ENCODE measurements at places on chromosomes 6 and 20.

- no peak for DNase-seq
Observed at GRCh38 chr6:149176971-149177667, 140.4 kb upstream of the TAB2 start.

DNA sequence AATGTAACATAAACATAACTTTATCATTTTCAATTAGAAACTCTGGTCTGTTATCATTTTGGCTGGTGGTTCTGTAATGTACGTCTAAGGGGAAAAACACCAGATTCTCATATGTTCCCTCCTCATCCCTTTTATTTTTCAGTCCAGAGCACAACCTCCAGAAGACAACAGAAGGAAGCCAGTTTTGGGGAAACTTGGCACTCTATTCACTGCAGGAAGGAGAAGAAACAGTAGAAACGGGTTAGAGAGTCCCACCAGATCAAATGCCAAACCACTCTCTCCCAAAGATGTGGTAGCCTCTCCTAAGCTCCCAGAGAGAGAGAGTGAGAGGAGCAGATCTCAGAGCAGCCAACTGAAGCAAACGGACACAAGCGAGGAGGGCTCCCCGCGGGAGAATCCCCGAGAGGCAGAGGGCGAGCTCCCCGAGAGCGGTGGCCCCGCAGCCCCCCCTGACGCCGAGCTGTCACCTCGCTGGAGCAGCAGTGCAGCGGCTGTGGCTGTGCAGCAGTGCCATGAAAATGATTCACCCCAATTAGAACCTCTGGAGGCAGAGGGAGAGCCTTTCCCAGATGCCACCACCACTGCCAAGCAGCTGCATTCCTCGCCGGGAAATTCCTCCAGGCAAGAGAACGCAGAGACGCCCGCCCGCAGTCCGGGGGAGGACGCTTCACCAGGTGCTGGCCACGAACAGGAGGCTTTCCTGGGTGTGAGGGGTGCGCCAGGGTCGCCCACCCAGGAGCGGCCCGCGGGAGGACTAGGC lies 117.8 kb downstream of the RTN4IP1 start:
- DNase-seq = no peak

DNA sequence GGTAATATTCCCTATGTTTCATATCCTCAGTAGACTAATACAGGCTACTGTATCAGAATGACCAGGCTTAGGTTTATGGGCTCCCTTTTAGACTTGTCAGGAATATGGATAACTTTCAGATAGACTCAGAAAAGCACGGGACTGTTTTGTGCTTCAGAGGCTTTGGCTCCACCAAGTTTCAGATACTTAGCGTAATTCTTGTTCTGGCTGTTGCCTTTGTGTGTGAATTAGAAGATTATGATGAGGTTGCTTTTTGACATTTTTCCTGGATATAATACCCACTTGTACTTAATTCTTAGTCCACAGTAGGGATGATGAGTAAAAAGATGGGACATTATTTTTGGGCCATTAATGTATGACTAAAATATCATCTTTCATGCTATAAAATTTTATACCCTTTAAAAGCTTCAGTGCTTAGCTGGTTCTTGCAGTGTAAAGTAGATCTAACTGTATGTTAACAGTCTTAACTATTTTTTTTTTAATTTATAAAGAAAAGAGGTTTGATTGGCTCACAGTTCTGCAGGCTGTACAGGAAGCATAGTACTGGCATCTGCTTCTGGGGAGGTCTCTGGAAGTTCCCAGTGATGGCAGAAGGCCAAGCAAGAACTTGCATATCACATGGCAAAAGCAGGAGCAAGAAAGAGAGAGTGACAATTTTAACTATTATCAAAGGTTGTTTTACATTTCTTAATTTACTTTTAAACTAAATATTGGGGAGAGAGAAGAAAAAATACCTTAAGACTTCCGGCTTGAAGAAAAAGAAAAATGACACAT lies 120.7 kb downstream of the ZFAND3 start:
- no peak for DNase-seq

GRCh38 chr20:50569864-50570836 lies 60.0 kb downstream of the PTPN1 start:
- DNase-seq = peak; percentile 35

DNA sequence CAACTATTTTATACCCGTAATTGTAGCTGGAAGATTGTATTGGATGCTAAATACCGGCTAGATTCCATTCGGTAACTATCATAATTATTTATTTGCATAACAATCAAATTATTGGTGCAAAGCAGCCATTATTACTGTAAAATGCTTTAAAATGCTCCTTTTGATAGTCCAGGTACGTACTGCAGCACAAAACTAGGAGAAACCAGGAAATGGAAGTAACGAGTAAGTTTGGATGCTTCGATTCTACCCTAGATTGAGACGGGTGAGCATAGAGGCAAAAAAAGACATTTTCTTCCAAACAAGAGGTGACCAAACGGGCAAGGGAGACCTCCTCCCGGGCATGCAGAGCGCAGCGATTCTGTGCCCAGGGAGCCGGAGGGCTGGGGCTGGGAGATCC lies 469 bp upstream of the XRN2 start:
- DNase-seq = no peak

DNA sequence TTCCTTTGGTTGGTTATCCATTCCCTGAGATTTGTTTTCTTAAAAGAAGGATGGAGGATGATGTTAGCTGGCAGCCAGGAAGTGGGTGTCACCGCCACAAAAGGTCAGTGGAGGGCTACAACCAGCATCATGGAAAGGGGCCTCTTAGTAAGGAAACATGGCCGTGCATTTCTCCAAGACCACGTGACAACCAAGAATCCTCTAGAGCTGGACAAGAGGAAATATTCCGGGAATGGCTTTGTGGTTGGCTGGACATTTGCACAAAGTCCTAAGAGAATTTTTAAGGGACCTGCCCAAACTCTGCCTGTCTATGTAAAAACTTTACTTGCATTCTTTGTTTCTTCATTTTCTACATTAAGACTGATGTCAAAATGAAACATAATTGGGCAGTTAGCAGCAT lies 399.9 kb upstream of the MARCKS start:
- DNase-seq = no peak

DNA sequence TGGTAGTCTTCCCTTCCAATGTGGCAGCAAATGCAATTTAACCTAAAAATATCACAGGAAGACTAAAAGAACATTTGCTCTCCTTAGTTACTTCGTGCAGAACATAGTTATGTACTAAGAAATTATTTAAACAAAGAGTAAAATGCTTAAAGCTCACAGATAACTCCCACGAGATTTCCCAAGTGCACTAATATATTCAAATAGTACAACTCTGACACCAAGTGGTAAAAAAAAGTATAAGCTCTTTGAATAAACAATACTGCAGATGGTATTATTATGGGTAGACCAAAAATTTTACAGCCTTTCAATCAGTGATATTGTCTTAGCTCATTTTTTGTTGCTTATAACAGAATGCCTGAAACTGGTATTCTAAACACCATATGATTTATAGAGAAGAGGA lies 52.8 kb upstream of the FILIP1 start:
- DNase-seq = no peak

GRCh38 chr6:122297010-122297409 lies 102.4 kb upstream of the HSF2 start:
- no peak for DNase-seq

GRCh38 chr6:162845972-162846371 lies 118.2 kb downstream of the PACRG start:
- no peak for DNase-seq

- no peak for DNase-seq
Observed at GRCh38 chr6:87378947-87379346, 28.8 kb upstream of the CFAP206 start.

GRCh38 chr6:63795006-63795405 lies 159.4 kb downstream of the PHF3 start:
- DNase-seq = no peak

DNA sequence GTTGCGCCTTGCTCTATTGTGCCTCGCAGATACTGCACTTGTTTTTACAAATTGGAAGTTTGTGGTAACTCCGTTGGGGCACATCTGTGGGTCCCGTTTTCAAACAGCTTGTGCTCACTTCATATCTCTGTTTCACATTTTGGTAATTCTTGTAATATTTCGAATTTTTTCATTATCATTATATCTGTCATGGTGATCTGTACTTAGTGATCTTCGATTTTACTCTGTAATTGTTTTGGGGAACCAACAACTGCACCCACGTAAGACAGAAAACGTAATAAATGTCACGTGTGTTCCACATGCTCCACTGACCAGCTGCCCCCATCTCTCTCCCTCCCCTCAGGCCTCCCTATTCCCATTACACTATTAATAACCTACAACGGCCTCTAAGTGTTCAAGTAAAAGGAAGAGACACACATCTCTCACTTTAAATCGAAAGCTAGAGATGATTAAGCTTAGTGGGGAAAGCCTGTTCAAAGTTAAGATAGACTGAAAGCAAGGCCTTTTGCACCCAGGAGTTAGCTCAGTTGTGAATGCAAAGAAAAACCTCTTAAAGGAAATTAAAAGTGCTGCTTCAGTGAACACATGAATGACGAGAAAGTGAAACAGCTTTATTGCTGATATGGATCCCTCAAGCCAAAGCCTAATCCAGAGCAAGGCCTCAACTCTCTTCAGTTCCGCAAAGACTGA lies 26.9 kb downstream of the TTLL2 start:
- DNase-seq = no peak

GRCh38 chr6:142796571-142796970 lies 148.4 kb downstream of the HIVEP2 start:
- DNase-seq = no peak

GRCh38 chr6:125431971-125432370 lies 130.2 kb upstream of the HDDC2 start:
- no peak for DNase-seq

- no peak for DNase-seq
Observed at GRCh38 chr20:33883164-33883563, 72.0 kb downstream of the CHMP4B start.

- DNase-seq = no peak
Observed at GRCh38 chr6:41430875-41431274, 95.5 kb downstream of the NCR2 start.

GRCh38 chr20:43770342-43770741 lies 43.5 kb upstream of the GTSF1L start:
- no peak for DNase-seq

- no peak for DNase-seq
Observed at GRCh38 chr20:53298260-53298659, 295.4 kb downstream of the ZNF217 start.

- DNase-seq = no peak
Observed at GRCh38 chr6:157688960-157689599, 134.0 kb upstream of the SNX9 start.

DNA sequence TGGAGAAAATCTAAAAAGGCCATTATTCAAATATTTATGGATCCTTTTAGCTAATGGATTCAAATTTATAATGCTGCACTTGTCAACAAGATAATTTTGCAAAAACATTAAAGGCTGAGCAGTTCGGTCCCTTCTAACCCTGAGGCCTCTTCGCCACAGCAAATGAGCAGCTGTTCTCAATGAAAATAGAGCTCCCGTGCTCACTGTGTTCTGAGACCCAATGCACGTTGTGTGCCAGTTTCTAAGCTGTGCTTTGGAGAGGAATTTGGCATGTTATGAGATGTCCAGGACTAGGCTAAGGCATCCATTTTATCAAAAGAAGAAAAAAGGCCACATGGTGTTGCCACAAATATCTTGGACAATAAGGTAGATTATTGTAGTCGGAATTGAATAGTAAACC lies 220.1 kb upstream of the TSHZ2 start:
- DNase-seq = no peak

DNA sequence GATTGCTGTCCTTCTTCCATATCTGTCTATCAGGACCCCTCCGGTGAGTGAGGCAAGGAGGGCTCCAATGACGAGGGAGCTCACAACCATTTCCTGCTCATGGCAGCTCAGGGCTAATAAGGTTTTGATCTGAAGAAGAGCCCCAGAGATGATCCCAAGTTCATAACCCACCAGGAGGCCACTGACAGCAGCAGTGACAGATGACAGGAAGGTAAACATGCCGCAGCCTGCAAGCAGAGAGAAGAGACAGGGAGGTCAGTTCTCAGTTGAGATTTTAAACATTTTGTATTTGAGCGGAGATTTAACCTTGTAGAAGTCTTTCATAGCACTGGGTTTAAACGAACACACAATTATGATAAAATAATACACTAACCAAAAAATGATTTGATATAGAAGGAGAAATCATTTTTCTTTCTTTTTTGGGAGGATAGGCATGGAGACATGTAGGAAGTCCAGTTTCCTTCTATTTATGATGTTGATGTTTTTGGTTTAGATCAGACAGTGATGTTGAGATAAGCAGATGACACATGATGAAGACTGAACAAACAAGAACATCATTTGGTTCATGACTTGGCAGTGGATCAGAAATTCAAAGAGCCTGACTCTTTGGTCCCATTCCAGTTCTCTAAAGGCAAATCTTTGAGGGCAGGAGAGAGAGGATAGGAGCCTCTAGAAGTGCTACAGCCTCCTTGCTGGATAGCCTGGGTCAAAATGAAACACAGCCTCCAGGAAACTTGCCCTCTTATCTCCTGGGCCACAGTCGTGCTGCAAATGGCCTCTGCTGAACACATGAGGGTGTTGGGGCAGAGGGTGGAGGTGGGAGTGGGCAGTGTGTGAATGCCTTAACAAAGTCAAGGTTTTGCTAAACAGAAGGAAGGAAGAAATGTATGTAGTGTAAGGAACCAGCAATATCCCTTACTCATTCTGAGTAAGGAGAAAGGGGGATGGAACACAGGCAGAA lies 22.6 kb downstream of the SLC2A12 start:
- DNase-seq = no peak

GRCh38 chr20:8121666-8122065 lies 10.4 kb upstream of the PLCB1 start:
- no peak for DNase-seq

DNA sequence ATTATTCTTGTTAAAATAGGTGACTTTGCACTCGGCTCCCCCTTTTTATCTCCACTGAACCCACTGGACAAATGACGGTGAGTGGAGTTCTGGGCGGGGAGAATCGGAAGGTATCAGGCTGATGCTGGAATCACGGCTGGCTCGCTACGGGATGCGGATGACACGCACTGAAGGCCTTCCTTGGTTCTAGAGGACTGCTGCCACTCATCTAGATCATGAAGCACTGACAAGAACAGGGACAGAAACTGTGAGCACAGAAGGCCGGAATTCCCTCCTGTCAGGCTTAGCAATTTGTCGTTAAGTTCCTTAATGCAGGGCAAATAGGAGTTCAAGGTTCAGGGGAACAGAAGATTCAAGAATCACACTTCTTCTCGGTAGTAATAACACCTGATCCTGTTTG lies 89.9 kb upstream of the MPC1 start:
- no peak for DNase-seq

- no peak for DNase-seq
Observed at GRCh38 chr6:33728438-33728837, 16.9 kb upstream of the UQCC2 start.

- DNase-seq = no peak
Observed at GRCh38 chr6:4773181-4773580, 3.0 kb upstream of the CDYL start.

GRCh38 chr20:32071395-32072167 lies 19.5 kb downstream of the HCK start:
- DNase-seq = no peak

- no peak for DNase-seq
Observed at GRCh38 chr6:127124172-127124571, 5.7 kb downstream of the RSPO3 start.

- DNase-seq = no peak
Observed at GRCh38 chr20:14879839-14880238, 542.4 kb upstream of the FLRT3 start.

GRCh38 chr6:47967843-47968242 lies 143.2 kb downstream of the PTCHD4 start:
- no peak for DNase-seq
